Kidney (tissue), 22 donors: ENCODE measurements at places on chromosomes 4 and X.

GRCh38 chr4:15719506-15719905, 16.6 kb downstream of the BST1 start:
- DNase-seq = no peak

DNA sequence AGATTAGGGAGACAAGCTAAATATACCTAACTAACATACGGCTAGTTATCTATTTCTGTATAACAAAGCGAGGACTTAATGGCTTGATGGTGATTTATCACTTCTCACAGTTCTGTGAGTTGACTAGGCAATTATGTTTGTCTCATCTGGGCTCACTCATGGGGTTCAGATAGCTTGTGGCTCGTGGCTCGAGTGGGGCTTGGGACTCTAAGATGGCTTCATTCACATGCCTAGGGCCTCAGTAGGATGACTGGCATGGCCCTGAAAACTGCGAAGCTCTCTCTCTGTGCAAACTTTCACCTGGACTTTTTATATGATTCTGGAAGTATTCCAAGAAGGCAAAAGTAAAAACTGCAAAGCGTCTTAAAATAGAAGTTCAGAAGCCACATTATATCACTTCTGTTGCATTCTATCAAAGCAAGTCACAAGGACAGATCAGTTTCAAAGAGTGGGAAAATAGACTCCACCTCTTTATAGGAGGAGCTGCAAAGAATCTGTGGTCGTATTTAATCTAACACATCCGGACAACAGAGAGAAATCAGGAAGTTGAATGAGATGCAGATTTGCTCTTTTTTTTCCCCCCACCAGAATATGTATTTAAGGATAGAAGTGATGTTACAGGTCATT, 491.2 kb downstream of the INPP4B start:
- peak; percentile 23 for DNase-seq

DNA sequence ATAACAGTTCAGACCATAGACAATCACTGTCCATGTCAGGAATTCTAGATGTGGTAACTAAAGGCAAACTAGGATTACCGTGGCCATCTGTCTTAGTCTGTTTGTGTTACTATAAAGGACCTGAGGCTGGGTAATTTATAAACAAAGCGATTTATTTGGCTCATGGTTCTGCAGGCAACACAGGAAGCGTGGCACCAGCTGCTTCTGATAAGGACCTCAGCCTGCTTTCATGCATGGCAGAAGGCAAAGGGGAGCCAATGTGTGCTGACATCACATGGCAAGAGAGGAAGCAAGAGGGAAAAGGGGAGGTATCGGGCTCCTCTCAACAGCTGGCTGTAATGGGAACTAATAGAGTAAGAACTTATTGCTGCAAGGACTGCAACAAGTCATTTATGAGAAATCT, 376.7 kb downstream of the GPM6A start:
- no peak for DNase-seq

DNA sequence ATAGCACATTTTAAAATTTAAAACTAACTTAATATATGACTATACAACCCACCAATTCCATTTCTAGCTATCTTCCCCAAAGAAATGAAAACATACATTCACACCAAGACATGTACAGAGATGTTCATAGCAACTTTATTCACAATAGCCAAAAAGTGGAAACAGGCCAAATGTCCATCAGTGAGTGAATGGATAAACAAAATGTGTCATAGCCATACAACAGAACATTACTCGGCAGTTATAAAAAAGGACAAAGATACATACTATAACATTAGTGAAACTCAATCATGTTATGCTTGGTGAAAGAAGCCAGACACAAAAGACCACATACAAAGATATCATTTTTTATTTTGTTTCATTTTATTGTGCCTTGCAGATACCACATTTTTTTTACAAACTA, 396.8 kb downstream of the PACRGL start:
- DNase-seq = no peak

DNA sequence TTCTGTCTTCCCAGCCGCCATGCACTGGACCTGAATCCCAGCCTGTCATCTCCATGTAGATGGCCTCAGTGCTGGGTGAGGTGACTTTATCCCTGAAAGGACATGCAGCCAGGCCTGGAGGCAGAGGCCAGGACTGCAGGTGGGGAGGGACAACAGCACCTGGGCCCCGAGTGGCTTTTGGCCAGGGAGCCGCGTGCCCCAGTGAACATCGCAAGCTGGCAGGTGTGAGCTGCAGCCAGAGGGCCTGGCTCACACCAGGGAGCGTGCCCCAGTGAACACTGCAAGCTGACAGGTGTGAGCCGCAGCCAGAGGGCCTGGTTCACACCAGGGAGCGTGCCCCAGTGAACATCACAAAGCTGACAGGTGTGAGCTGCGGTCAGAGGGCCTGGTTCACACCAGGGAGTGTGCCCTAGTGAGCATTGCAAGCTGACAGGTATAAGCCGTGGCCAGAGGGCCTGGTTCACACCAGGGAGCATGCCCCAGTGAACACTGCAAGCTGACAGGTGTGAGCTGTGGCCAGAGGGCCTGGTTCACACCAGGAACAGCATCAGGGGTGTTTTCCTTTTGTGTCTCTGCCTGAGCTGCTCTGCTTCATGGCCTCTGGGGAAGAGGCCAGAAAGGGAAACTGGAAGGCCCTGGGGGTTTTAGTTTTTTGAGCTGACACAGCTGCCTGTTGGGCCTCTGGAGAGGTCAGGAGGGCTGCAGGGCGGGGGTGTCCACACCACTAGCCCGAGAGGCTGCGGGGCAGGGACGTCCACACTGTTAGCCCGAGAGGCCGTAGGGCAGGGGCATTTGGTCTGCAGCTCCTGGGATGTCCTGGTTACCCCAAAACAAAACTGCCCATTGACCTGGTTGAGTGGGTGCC, 22.7 kb upstream of the PSAPL1 start:
- DNase-seq = no peak

- no peak for DNase-seq
Observed at GRCh38 chrX:67582436-67582835, 38.6 kb downstream of the AR start.

GRCh38 chrX:32448945-32449344, 762.4 kb downstream of the DMD start:
- no peak for DNase-seq
